Ureter (tissue), 1 donor: ENCODE measurements at places on chromosomes 6 and 20. TPM values are rescaled to one million over a fixed set of nuclear protein-coding genes. Genes with fewer than 3 reads are reported as not detected.
A peak's percentile ranks its signal among the peaks of the same experiment; 100 is the strongest.

GRCh38 chr6:32659856-32660595, 6.4 kb downstream of the HLA-DQB1 start:
- DNase-seq, result no peak

DNA sequence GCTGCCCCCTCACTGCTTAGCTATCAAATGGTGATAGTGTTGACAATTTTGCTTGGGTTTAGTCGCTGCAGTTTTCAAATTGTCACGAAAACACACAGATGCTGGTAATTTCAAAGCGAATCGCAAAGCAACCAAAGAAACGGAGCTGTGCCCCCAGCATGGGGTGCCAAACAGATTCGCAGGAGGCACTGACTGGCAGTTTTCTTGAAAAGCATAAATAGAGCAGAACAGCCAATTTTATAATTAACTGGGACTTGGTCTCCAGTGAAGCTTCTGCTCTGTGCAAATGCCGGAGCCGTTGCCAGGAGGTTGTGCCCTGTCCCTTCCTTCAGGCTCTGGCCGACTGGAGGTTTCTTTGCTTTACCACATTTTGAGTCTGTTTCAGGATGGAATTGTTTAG, 18.8 kb downstream of the ARHGAP40 start:
- no peak for DNase-seq

GRCh38 chr6:28695715-28696114, 170.0 kb downstream of the GPX5 start:
- DNase-seq, result no peak

SMOC2 gene
- 26.1 TPM for total RNA-seq

GRCh38 chr6:47700053-47700452, 1.7 kb downstream of the ADGRF4 start:
- DNase-seq, result peak; percentile 57

SLC32A1 gene
- not detected for total RNA-seq

DNA sequence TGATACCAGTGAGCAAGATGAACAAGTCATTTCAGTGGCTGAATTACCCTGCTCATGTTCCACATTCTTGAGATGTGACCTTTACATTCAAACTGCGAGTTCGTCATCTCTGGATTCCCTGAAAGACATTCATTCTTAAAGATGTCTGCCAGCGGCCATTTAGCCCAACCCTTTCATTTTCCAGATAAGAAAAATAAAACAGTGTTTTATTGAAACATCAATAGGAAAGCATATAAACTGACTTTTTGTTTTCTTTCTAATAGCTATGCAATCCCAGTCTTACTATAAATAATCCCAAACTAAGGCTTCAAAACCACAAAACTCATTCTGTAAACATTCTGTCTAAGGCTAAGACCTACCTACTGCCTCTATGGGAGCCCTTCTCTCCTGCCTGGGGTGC, 134.0 kb downstream of the SAMD5 start:
- no peak for DNase-seq

- no peak for DNase-seq
Measured at GRCh38 chr20:36726168-36726567, 19.7 kb downstream of the NDRG3 start.

COL12A1 gene
- total RNA-seq, result 40.4 TPM

- DNase-seq, result no peak
Measured at GRCh38 chr6:17984812-17985670, 2.4 kb downstream of the KIF13A start.
